ENCODE measurements at places on chromosomes 16 and 17.

DNA sequence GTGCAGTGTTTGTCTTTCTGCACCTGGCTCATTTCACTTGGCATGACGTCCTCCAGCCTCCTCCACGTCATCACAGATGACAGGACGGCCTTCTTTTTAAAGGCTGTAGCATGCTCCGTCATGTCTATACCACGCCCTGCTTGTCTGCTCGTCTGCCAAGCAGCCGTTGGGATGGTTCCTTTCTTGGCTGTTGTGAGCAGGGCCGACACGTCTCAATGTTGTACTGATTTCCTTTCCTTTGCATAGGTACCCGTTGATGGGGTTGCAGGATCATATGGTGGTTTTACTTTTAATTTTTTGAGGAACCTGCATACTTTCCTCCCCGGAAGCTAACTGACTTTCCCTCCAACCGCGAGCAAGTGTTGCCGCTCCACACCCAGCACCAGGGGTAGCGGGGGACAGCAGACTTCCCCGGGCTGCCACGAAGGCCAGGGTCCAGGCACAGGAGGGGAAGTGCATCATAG is 212.2 kb upstream of the ZNF469 start:
- DNase-seq = no peak

DNA sequence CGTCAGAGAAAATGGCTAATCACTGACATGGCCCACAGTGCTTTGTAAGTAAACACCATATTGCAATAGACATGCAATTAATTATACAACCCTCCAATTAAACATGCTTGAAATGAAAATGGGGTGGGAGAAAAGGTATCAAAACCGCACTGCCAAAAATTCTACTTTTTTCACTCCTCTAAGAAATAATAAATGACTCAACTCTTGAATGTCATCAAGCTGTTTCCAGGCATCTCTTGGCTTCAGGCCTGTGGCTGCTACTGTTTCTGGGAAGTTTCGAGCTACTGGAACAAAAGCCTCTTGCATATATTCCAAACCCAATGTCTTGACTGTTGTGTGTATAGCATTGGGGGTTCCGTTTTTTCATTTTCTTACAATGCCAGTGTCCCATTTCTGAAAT is 412.6 kb downstream of the RBFOX1 start:
- no peak for DNase-seq

DNA sequence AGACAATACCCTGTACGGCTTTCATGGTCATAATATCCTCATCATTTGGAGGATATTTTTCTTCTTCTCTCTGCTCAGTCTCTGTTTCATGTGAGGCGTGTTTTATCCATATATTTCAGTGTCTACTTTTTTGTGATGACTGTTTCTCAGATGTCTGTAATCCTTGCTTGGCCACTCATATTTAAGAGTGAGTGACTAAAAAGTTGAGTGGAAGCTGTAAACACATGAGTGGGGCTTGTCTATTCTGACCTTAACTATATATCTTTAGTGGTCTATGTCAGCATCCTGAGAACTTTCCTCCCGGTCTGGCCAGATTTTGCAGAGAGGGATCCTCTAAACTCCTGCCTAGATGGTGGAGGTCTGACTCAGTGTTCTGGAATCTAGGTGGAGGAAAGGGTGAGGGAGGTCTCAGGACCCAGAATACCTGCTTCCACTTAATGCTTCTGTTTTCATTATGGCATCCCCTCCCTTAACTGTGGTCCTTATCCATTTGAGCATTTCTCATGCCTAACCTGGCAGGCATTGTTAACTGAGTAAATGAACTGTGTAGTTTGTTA is 6.0 kb downstream of the DDX19B start:
- DNase-seq = no peak

- DNase-seq = no peak
Measured at GRCh38 chr17:69358688-69359596, 32.0 kb upstream of the ABCA5 start.

DNA sequence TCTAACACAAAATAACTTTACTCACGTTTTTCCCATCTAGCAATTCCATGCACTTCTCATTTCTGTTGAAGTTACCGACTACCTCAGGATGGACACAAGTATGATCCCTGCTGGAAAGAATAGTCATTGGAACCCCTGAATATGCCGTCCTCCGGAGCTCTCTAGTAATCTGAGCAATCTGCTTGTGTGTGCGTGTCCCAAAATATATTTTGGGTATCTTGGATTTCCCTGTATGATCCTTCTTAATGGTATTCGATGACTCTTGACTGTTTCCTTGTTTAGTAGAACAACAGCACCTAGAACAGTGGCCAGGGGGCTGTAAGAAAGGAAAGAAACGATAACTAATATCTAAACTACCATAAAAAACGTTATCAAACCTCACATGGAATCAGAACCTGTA is 54.9 kb downstream of the BRIP1 start:
- no peak for DNase-seq

GRCh38 chr17:49365667-49366066 is 3.6 kb upstream of the ZNF652 start:
- DNase-seq = no peak

DNA sequence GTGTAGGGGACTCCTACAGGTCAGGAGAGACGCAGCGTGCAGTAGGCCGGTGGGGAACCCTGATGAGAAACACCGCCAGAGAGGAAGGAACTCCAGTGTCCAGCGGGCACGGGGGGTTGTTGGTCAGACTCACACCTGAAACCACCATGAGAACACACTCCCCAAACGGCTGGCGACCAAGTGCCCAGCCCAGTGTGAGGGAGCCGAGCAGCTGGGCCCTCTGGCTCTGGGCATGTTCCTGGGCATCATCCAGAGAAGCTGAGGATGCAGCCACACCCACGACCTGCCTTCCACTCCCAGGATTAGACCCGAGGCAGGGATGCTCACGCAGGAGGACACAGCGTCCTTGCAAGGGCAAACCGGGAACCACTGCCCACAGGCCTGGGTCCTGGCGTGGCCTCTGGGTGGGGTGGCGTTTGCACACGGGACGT is 108.3 kb upstream of the ZNF750 start:
- DNase-seq = no peak

DNA sequence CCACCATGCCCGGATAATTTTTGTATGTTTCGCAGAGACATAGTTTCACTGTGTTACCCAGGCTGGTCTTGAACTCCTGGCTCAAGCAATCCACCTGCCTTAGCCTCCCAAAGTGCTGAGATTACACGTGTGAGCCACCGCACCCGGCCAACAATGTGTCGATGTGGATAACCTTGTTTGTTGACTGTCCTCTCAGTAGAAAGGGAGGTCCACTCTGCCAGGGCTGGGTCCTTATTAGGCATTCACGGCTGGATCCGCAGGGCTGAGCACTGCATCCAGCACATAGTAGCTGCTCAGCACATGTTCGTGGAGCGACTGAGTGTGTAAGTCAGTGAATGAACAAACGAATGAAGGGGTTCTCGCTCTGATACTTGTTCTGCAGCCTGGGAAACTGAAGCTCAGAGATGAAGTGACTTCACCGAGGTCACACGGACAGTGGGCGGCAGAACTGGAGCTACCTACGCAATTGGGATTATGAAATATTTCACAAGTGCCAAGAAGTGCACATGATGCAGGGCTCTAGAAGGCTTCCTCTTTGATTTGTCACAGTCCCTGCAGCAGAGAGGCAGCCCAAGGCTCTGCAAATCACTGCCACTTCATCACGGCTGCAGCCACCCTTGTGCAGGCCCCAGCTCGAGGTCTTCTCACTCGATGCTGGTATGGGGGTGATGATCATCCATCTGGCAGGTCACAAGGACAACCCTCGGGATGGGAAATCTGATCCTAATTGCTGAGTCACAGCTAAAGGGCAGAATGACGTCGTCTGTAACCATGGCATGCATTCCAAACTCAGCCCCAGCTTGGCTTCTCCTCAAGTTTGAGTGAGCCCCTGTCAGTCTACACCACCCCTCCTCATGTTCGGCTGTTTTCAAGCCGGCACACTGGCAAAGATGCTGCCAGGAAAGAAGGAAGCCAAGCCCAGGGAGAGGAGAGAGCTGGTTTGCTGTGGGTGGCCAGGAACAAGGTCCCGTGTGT is 28.0 kb upstream of the SNN start:
- peak; percentile 81 for DNase-seq

DNA sequence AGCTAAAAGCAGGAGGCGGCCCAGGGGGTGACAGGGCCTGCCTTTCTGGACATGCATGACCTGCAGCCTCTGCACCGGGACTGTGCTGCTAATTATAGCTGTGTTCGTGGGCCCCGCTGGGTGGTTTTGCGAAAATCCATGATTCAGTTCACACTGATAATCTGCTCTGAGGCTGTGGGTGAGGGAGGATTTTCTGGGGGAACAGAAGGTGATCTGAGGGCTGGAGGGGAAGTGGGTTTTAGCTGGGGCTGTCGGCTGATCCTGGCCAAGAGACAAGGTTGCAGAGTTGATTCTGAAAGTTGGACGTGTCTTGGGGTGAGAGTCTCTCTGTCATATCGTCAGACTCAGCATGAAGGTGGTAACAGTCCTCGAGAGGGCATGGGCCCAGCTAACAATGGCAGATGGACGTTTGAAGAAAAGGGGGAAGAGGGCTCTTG is 187.5 kb upstream of the ZNF469 start:
- no peak for DNase-seq

GRCh38 chr16:53771655-53772497 is 67.9 kb downstream of the FTO start:
- DNase-seq = no peak

DNA sequence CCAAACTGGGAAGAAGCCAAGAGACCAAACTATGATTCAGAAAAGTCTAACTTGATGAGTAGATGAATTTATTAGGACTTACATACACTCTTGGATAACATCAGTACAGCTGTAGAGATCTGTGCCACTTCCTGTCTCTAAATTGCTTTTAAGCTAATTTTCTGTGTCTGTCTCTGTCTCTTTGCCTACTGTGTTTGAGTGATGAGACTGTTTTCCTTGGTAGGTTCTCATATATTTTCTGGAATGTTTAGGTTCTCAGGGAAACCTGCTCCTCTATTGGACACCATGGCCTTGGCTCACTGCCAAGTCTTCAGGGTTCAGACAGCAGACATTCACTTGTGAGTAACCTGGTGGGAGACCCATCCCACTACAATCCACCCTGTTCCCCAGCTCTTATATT is 103.5 kb upstream of the KIF2B start:
- no peak for DNase-seq

GRCh38 chr17:44578947-44579346 is 21.7 kb downstream of the FZD2 start:
- no peak for DNase-seq

DNA sequence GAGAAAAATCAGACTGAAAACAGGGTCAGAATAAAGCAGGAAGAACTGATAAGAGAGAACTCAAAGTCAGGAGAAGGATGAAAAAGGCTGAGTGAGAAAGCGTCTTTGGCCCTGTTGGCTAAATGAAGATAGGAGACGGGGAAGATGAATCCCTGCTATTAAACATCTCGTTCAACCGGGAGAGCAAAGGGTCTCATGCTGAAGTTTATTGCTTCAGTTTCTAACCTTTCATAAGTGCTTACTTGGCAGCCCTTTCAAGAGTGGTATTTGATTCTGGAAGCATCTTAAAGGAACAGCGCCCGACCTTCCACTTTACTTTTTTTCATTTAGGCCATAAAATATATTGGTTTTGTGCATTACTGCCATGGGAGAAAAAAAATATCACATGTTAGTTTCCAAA is 288.3 kb upstream of the RBFOX1 start:
- DNase-seq = no peak

- no peak for DNase-seq
Measured at GRCh38 chr16:1299012-1299867, 10.2 kb upstream of the UBE2I start.

- DNase-seq = peak; percentile 38
Measured at GRCh38 chr16:49513040-49513439, 139.4 kb downstream of the C16orf78 start.

GRCh38 chr17:43042025-43042628 is 17.1 kb downstream of the RND2 start:
- peak; percentile 66 for DNase-seq

GRCh38 chr17:5895276-5895675 is 174.9 kb upstream of the WSCD1 start:
- no peak for DNase-seq

DNA sequence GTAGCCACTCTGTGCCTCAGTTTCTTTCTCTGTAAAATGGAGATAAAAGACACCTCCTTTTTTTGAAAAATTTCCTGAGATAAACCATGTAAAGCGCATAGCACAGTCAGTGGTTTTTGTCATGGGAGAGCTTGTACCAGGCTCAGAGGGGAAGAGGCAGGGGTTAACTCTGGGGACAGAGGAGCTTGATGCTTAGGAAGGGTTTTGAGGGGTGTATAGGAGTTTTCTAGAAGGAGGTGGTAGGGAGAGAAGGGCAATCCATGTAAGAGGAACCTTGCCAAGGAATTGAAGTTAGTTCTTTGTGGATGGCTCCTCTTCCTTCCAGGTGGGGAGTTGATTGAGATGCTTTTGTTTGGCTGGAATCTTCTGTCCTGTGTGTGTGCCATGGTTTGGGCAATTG is 131.9 kb upstream of the GSE1 start:
- no peak for DNase-seq

DNA sequence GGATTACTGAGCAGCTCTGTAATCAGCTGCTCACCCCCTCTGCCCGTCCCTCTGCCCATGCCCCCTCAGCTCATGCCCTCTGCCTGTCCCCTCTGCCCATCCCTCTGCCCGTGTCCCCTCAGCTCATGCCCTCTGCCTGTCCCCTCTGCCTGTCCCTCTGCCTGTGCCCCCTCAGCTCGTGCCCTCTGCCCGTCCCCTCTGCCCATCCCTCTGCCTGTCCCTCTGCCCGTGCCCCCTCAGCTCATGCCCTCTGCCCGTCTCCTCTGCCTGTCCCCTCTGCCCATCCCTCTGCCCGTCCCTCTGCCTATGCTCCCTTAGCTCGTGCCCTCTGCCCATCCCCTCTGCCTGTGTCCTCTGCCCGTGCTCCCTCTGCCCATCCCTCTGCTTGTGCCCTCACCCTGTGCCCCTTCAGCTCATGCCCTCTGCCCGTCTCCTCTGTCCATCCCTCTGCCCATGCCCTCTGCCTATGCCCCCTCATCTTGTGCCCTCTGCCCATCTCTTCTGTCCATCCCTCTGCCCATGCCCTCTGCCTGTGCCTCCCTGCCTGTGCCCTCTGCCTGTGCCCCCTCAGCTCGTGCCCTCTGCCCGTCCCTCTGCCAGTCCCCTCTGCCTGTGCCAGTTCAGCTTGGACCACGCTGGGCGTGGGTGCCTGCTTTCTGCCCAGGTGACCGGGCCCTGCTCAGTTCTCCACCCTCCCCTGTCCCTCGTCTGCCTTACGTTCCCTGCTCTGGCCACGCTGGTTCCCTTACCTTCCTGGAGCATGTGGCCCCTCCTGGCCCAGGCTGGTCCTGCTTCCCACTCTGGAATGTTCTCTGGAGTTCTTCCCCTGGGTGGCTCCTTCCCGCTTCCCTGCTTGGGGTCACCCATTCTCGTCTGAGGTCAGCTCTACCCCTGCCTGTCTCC is 97.6 kb downstream of the NPIPB11 start:
- no peak for DNase-seq

DNA sequence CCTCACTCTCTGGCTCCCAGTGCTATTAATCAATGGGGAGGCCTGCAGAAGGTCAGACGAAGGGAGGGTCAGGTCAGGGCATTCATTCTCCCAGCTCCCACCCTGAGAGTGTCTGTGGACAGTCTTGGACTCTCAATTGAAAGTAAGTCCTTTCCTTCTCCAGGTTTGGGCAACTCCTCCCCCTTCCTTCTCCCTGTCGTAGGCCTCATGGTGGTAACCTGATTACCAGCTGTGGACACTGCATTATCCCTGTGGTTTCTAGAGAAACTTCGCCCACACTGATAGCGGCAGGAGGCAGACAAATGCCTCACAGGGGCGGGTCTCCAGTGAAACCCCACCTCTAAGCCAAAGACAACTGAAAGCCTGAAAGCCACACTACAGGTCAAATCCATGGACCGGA is 57.7 kb upstream of the SLC25A19 start:
- DNase-seq = no peak

All from DMS 273 treated with DMSO at 0.1 percent for 48 hours (cell line).